HAP-1 (cell line): ENCODE measurements at places on chromosomes 2 and 18.
A peak's percentile ranks its signal among the peaks of the same experiment; 100 is the strongest.

DNA sequence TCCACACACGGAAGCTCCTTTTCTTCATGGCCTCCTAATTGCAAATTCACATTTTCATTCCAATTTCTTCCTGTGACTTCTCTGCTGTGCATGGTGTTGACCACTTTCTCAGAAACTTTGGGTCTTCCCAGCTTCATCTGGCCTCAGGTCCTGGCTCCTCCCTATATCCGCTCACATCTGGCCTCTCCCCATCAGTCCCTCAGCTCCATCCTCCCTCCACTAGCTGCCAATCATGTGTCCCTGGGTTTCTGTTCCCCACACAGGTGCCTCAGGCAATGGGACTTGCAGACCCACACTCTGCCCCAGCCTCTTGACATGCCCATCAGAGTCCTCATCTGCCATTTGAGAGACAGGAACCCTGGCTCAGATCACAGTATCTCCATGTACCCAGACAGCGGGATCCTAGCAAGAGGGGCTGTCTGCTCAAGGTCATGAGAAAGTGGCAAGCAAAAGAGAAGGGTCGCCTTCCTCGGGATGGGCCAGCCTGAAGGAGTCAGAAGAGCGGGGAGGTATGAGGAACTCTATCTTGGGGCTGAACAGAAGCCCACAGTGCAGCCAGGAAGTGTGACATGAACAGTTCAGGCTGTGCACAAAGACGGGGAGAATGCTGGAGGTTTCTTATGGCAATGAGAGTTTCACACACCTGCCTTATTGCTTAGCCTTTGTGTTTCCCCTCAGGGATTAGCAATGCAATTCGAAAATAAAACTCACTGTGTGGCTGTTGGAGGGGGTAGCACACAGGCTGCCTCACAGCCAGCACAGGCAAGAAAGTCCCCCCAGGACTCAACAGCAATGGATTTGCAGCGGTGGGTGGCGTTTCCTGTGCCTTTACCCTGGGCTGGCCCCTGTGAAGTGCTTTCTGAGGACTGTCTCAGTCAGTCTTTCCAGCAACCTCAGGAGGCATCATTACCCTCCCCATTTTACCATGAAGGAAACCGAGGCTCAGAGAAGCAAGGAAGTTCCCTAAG lies 69.5 kb downstream of the COPS8 start:
- DNase-seq = no peak

DNA sequence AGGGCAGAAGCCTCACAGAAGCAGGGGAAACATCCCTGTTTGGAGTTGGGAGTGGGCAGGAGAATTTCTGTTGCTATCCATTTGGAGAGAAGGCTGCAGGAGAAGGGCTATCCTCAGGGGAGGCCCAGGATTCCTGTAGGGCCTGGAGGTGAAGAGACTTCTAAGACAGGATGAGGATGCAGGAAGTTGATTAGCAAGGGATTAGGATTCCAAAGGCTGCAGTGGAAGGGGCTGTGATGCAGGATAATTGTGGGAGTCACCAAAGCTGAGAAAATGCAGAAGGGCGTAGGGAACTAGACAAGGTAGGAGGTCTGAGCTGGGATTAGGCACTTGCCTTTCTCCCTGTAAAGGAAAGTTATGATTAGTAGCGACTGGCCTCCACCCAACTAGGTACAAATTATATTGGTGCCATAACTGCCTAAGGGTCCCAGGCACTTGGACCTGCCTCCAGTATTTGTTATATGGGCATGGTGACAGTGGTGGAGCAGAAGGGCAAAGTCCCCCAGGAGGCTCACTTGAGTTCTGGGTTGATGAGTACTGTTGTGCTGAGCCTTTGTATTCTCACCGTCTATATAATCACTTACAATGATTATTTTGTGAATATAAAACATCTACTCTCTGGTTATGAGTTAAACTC lies 96.4 kb upstream of the MSTN start:
- DNase-seq = no peak

DNA sequence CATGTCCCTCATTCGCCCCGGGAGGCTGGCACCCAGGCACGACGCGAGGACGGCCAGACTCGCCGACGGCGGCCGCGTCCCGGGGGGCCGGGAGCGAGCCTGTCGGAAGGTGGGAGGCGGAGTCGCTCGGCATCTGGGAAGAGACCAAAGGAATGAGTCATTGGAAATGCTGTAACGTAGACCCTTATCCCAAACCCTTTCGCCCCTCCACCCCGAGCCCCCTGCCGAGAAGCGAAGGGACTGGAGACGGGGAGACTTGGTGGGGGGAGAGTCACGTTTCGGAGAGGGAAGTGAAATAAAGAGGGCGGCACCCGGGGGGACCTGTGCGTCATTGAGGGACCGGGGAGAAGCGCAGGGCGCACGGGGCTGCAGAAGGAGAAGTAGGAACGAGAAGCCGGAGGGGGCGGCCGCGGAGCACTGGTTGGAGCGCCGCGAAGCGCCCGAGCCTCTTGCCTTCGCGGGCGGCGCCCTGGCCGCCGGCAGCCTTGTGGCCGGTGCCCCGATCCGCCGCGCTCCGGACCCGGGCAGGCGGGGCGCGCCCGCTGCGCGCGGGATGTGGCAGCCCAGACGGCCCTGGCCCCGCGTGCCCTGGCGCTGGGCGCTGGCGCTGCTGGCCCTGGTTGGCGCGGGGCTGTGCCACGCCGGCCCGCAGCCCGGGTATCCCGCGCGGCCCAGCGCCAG lies at the start of gene EMILIN2:
TSS of gene EMILIN2 (plus strand) at position 371 of the 681 bp plus-strand sequence. CDS start at position 554, 183 bp downstream.
- DNase-seq = peak; percentile 38

- no peak for DNase-seq
Measured at GRCh38 chr2:169892951-169893350, 65.7 kb downstream of the UBR3 start.

- DNase-seq = no peak
Measured at GRCh38 chr2:186913870-186914269, 64.9 kb upstream of the ZSWIM2 start.

DNA sequence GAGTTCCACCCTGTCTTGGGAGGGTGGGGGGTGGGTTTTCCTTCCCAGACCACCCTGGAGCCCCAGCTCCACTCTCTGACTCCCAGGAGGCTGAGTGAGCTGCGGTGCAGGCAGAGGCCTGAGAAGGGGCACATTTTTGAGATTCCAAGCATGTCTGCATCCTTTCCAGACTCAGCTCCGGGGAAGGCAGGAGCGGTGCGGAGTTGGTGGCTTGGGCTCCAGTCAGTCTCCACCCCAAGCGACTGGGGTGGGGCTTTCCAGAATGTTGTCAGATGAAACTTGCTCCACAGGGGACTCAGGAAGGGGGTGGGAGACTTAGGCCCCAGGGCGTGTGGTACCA lies 44.2 kb upstream of the HS6ST1 start:
- DNase-seq = peak; percentile 36

GRCh38 chr2:155690785-155691184 lies 641.7 kb downstream of the NR4A2 start:
- no peak for DNase-seq

- no peak for DNase-seq
Measured at GRCh38 chr18:41687138-41687537, 267.9 kb upstream of the PIK3C3 start.

DNA sequence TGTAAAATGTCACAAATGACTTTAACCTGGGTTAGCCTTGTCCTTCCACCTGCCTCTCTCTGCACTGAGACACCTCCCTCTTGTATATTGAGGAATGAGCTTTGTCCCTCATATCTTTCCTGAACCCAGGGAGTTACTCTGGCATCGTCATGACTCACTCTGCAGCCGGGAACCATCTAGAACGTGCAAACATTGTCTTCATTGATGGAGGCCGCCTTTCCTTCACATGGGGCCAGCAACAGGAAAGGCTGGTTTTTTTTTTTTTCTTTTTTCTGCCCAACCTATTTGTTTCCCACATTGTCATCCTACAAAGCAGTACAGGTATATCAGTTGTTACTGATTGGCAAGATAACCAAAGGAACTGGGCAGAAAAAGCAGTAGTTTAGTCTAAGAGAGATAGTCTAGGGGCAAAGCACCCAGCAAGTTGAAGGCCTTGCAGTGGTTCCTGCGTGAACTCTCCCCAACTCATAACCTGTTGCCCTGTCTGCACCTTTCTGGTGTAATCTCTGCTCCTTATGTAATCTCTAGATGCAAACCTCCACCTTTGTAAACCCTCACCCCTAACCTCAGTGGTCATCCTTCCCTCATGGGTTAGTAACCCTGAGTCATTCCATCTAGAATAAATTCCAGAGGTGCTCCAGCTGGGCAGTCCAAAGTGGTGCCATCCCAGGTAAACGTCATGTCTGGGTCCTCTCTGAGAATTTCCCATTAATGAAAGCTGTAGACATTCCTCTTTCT lies 38.3 kb downstream of the SLC40A1 start:
- no peak for DNase-seq

- DNase-seq = no peak
Measured at GRCh38 chr2:119323459-119323858, 43.2 kb downstream of the C2orf76 start.

- DNase-seq = no peak
Measured at GRCh38 chr2:124589971-124590370, 564.9 kb downstream of the CNTNAP5 start.

GRCh38 chr2:237180987-237181386 lies 95.3 kb downstream of the COPS8 start:
- DNase-seq = no peak

- no peak for DNase-seq
Measured at GRCh38 chr2:11647834-11648600, 22.0 kb downstream of the NTSR2 start.

- no peak for DNase-seq
Measured at GRCh38 chr2:215825707-215826106, 187.6 kb downstream of the MREG start.

- DNase-seq = no peak
Measured at GRCh38 chr2:204447722-204448121, 97.6 kb upstream of the PARD3B start.

GRCh38 chr2:237201461-237202287 lies 116.0 kb downstream of the COPS8 start:
- no peak for DNase-seq

DNA sequence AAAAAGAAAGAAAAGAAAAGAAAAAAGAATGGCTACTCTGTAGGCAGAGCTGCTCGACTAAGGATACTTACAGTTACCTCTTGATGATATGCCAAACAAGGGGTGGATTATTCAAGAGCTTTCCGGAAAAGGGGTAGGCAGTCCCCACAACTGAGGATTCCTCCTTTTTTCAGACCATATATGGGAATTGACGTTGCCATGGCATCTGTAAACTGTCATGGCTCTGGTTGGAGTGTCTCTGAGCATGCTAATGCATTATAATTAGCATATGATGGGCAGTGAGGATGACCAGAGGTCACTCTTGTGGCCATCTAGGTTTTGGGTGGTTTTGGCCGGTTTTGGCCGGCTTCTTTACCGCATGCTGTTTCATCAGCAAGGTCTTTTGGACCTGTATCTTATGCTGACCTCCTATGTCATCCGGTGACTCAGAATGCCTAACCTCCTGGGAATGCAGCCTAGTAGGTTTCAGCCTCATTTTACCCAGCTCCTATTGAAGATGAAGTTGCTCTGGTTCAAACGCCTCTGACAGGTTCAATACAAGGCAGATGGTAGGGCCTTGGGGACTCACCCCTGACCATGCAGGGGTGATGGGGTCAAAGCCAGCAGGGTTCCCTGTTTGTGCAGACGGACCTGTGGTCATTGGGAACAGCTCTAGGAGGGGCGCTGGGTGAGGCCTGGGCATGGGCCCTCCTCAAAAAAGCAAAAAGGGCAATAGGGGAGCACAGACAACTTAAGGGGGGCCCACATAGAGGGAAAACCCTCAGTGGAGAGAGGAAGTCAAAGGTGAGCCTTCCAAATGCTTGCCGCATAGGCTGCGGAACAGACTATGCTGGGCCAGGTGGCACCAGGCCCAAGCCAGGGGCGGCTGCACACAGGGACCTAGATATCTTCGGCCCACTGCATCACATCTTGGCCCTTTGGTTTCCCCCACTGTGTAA lies 251.2 kb upstream of the RAB6C start:
- DNase-seq = no peak

- DNase-seq = no peak
Measured at GRCh38 chr2:216131175-216131926, 22.2 kb downstream of the XRCC5 start.

- no peak for DNase-seq
Measured at GRCh38 chr2:10977621-10978020, 65.9 kb downstream of the KCNF1 start.

DNA sequence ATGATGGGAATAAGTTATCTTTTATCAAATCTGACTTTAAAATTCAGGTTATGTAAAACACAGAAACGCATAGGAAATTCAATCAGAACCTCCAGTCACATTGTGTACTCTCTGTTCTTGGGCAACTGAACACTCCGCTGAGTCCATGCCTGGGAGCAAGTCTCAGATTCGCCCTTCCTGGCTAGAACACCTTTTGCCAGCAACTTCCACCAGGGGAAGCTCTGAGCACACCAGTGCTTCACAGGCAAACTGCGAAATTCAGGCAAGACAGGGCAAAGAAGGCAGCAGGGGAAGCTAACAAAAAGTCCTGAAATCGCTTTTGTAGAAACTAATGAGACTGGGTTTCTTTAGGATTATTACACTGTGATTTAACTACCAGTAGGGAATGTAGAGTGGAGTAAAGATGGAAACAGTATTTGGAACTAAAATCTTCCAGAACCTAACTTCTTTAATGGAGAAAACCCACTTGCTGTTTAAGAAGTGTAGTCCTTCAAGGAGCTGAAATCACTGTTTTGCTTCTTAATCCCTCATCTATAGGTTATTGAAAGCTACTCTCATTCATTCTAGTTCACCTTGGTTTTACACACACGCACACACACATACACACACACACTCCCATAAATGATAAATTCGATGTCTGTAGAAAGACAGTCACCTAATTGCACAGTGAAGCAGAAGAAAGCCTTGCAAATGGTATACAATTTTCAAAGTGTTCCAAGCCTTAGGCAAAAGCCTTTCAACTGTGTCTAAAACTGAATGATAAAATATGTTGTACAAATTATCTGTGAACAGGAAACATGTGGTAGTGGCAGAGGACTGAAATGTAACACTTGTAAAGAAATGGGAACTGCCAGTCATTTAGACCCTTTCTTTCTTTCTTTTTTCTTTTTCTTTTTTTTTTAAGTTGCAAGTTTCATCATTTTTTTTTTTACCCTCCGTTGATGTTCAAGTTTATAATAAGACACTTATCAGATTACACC lies 214.5 kb downstream of the TMEM182 start:
- DNase-seq = no peak
